Stimulated activated CD4-positive, alpha-beta T cell treated with anti-CD3 and anti-CD28 coated beads, Interleukin-15, amount 100 ng/mL, for 1 hour (primary cell): ENCODE measurements at places on chromosomes 7 and 10.

GRCh38 chr10:22900841-22901601 lies 26.8 kb upstream of the ARMC3 start:
- no peak for DNase-seq

DNA sequence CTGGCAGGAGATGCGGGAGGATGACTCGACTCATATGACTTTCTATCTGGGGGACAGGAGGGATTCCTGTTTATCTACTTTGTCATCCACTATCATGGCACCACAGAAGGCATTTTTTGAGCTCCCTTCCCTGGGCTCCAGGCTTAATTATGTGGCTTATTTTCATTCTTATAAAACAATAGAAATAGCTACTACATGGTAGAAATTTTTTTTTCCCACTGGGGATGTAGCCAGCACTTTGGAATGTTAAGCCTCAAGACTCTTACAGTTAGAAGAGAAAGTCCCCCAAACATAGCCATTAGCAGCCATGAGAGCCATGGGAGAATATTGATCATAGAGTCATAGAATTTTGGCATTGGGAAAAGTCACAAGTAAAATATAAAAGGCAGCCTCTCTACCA lies 14.6 kb upstream of the FAM180A start:
- no peak for DNase-seq

GRCh38 chr10:98425511-98426352 lies 10.8 kb upstream of the PYROXD2 start:
- DNase-seq, result peak; percentile 16

DNA sequence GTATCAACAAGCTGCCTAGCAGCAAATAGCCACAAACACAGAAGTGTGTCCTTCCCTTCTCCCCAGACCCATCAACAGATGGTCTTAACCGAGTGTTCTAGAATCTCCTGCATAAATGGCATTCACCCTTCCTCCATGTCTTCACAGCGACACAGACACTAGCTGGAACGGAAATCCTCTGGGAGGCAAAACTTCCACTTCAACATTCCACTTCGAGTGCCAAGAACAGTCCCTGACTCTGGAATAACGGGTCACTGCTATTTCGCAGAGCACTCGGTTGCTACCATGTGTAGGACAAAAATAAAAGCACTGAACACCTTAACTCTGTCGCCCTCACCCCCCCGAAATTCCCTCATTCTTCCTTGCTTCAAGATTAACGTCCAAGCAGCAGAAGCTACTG lies 65.1 kb downstream of the SFMBT2 start:
- DNase-seq, result no peak

GRCh38 chr7:106504645-106505044 lies 156.3 kb downstream of the CCDC71L start:
- no peak for DNase-seq

DNA sequence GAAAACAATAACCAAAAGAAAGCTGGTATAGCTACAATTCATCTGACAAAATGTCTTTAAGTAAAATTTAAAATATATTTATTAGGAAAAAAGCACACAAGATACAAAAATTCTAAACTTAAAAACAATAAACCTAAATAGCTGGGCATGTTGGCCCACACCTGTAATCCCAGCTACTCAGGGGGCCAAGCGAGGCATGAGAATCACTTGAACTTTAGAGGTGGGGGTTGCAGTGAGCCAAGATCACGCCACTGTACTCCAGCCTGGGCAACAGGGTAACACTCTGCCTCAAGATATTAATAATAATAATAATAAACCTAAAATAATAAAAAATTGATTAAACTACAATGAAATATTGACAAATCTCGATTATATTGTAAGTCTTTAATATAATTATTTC lies 77.8 kb upstream of the PDK4 start:
- DNase-seq, result no peak

GRCh38 chr7:127771707-127772106 lies 119.7 kb downstream of the SND1 start:
- DNase-seq, result no peak

DNA sequence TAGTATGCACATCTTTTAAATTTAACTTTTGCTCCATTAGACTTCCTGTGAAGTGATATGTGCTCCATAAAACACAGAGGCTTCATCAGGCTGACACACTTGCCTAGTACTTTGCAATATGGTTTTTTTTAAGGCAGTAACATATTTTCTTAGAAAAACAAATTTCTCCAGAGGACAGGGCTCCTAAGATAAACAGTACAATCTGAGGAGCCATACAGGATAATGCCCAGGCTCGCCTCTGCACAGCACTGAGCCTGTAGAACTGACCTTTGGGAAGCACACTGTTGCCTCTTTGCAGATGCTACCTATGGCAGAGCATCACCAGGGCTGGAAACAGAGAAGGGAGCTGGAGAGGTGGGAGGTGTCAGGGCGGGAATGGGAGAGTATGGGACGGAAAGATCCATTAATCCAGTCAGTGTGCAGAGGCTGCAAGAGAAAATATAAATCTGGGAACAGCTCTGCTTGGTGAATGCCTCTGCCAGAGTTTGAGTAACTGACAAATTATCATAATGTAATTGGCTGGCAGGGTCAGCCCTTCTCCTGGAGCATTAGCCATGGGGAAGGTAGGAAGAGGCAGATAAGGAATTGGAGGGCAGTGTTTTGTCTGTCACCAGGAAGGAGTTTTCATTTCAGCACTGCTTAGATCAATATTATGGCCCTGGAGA lies 132.3 kb downstream of the CREB5 start:
- DNase-seq, result no peak

GRCh38 chr10:83536426-83536825 lies 602.9 kb upstream of the GHITM start:
- no peak for DNase-seq

- no peak for DNase-seq
Observed at GRCh38 chr7:114944745-114945625, 23.1 kb downstream of the MDFIC start.

DNA sequence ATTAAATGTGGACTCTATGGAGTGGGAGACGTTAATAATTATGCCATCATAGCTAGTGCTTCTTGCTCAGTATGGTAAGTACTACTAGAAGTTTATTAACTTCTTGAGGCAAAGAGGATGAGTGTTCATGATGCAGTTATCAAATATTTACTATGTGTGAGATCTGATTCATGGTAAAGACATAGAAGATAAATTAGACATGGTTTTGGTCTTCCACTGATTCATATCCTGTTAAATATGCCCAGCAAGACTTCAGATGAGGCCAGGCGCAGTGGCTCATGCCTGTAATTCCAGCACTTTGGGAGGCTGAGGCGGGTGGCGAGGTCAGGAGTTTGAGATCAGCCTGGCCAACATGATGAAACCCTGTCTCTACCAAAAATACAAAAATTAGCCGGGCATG lies 547.1 kb upstream of the ANKRD30A start:
- no peak for DNase-seq

GRCh38 chr10:125631806-125632205 lies 51.2 kb downstream of the TEX36 start:
- no peak for DNase-seq

GRCh38 chr7:2903682-2904162 lies 59.6 kb upstream of the GNA12 start:
- DNase-seq, result no peak

GRCh38 chr7:20484356-20484755 lies 131.1 kb upstream of the ABCB5 start:
- DNase-seq, result no peak

- no peak for DNase-seq
Observed at GRCh38 chr7:80428161-80429054, 83.5 kb downstream of the GNAT3 start.

GRCh38 chr7:144414815-144415214 lies 11.3 kb upstream of the NOBOX start:
- no peak for DNase-seq

DNA sequence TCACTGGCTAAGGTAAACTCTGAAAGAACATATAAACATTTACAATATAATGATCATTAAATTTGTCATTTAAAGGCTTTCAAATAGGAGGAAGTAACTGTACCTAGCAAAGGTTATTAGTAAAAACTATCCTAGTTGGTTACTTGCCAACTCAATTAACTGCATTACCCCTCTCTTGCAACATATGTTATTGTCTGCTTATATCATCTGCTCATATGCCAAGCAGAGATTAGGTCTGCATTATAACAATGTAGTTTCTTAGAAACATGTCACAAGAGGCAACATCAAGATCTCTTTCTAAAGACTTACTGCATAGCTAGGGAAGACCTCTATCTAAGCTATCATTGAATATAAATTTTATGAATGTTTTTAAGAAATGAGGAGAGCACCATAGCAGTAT lies 132.5 kb downstream of the RELN start:
- no peak for DNase-seq

DNA sequence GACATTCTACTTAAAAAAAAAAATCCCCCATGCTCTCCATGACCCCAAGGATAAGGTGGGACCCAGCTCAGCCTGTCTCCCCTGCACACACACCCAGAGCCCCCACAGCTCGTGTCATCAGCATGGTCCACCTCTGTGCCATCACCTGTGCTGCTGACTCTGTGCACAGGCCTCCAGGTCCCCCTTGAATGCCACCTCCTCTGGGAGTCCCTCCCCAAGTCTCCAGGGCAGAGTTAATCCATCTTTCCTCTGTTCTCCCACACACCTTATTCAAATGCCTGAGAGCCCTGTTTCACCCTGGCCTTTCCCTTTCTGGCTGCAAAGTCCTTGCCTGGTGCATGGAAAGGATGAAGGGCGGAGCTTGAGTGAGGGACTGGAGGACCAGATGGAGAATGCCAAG lies 194.1 kb upstream of the LYZL2 start:
- DNase-seq, result no peak

DNA sequence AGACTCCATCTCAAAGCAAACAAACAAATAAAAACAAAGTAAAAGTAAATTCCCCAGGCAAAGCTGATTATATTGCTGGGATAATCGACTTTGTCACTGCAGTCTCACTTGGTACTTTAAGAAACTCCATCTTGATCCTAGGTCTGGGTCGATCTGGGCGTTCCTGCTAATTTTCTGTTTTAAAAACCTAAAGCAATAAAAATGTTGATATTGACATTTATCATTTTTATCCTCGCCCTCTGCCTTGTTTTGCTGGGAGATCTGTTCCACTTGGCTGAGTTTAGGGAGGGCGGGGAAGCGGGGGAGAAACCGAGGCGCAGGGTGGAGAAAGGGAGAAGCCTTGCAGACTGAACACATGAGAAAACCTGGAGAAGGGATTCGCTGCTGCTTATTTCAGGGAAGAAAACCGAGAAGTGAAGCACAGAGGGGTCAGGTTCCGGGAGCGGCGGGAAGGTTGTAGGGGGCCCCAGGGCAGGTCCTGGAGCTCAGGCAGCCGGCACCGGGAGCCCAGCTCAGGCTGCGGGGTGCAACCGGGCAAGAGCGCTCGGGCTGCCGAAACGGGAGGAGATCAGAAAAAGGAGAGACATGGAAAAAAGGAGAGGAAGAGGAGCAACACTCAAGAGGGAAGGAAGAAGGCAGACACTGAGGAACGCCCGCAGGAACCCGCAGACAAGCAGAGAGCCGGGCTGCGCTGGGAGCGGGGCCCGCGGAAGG lies 27.3 kb upstream of the KMT2C start:
- no peak for DNase-seq

DNA sequence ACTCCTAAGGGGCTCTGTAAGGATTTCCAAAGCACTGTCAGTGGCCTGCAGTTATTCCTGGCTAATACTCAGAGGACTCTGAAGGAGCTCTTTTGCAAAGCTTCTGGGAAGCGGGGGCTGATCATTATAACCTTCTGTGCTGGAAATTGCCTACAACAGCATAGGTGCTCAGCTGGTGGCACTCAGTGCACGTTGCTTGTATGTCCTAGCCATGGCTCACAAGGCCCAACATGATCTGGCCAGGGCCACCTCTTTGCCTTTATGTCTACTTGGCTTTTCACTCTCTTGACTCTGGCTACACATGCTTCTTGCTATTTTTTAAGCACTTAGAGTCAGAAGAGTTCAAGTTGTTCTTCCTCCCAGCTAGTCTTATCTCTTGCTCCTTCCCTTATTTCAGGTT lies 17.5 kb downstream of the LAMB4 start:
- no peak for DNase-seq

DNA sequence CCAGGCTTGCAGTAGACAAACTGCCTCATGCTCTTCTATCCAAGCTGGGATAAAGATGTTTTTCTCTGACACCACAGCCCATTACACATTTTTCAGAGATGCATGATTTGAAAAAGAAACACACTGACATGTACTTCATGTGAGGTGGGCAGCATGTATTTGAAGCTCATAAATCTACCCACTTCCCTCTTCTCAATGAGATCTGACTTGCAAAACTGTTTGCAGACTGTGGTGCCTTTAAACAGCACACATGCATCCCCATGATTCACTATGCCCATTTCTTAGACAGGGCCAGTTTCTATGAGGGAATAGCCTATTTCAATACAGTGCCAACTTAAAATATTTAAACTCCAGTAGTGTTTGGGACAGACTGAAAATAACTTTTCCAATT lies 109.8 kb downstream of the GLI3 start:
- DNase-seq, result no peak

- no peak for DNase-seq
Observed at GRCh38 chr10:79982861-79983260, 34.0 kb upstream of the SFTPD start.

- DNase-seq, result no peak
Observed at GRCh38 chr10:129896860-129897200, 67.2 kb downstream of the EBF3 start.

DNA sequence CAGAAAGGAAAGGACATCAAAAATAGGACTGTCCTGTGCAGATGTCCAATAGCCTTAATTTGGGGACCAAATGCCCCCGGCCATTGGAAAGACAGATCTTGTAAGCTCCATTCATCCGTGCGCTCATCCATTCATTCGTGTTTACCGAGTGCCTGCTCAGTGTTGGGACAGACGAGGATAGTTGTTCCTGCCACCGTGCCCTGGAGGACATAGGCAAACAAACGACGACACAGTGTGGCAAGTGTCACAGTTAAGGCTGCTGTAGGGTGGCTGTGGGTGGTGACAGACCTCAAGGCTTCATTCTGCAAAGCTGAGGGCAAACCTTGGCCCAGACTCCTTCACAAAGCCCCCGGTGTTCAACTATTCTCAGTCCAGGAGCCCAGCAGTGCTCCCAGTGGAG lies 27.6 kb downstream of the MKI67 start:
- DNase-seq, result no peak

DNA sequence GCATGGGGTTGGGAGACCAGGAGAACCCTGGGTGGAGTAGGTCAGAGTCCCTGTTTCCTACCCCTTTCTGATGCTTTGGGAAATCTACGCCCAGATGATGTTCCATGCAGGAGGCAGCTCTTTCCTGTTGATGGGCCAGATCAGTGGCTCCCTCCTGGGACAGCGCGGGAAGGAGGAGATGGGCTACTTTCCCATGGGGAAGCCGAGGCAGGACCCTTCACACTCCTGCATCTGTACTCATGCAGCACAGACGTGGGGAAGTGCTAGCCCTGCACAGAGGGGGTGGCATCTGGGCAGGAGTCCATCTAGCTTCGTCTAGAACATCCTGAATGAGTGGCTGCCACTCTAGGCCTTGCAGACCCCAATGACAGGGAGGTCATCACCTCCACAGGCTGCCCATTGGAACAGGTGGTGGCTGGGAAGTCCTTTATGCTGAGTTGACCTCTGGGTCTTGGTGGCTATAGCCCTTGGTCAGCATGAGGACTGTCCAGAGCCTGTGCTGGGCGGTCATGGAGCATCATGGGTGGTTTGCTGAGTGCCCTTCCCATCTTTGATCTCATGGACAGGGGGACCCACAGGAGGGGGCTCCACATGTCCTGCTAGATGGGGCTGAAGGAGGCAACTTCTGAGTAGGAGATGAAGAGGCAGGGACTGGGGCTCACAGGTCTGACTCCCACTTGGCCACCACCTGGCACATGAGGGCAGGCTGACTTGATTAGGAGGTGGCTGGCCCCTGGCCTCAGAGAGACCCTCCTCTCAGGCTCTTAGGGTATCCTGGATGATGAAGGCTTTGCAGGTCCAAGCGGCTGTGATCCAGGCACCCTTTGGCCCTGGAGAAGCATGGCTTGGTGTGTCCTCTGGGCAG lies 24.6 kb downstream of the RAMP3 start:
- no peak for DNase-seq

GRCh38 chr10:24404567-24404966 lies 195.6 kb downstream of the KIAA1217 start:
- DNase-seq, result no peak
